ENCODE measurements at places on chromosomes 3 and 15. TPM values are rescaled to one million over a fixed set of nuclear protein-coding genes. Genes with fewer than 3 reads are reported as not detected.

The TMEM108 gene
- total RNA-seq: 6.6 TPM

The ATP13A4 gene
- 26.4 TPM for total RNA-seq

The SOX14 gene
- total RNA-seq: 0.39 TPM

The TRH gene
- total RNA-seq: 61.5 TPM

The SLC9C1 gene
- total RNA-seq: 0.50 TPM

The SLC15A2 gene
- 42.3 TPM for total RNA-seq

The CCR3 gene
- total RNA-seq: 0.20 TPM

The WDR76 gene
- 10.7 TPM for total RNA-seq

The CCDC39 gene
- total RNA-seq: 6.2 TPM

The FEZF2 gene
- not detected for total RNA-seq

The THBS1 gene
- 39.3 TPM for total RNA-seq

The WDR72 gene
- total RNA-seq: 0.17 TPM

The GREM1 gene
- total RNA-seq: 1.1 TPM

The TJP1 gene
- total RNA-seq: 143 TPM

The VEPH1 gene
- 10.6 TPM for total RNA-seq

The LOXL1 gene
- total RNA-seq: 7.9 TPM

The MYZAP gene
- 9.3 TPM for total RNA-seq

The FBLN2 gene
- total RNA-seq: 81.9 TPM

The TMIE gene
- 1.8 TPM for total RNA-seq

The LMAN1L gene
- total RNA-seq: 0.11 TPM

The IRAK2 gene
- total RNA-seq: 2.6 TPM

The AHSG gene
- 1.5 TPM for total RNA-seq

The CCDC54 gene
- not detected for total RNA-seq

The SI gene
- not detected for total RNA-seq

The TRPM1 gene
- total RNA-seq: 0.10 TPM

The GPR62 gene
- total RNA-seq: 1.2 TPM

The APOD gene
- total RNA-seq: 155 TPM

The POC1A gene
- total RNA-seq: 5.0 TPM

The SEMA5B gene
- 20.9 TPM for total RNA-seq

The PPCDC gene
- 12.4 TPM for total RNA-seq

The IL20RB gene
- 0.83 TPM for total RNA-seq

The ANKRD34C gene
- total RNA-seq: 0.28 TPM

The BUB1B gene
- total RNA-seq: 24.0 TPM

The ZNF660 gene
- total RNA-seq: 12.7 TPM

The TEX55 gene
- not detected for total RNA-seq

Data from spinal cord (tissue), 10 donors.